ENCODE measurements at places on chromosomes 2 and 18. TPM values are rescaled to one million over a fixed set of nuclear protein-coding genes. Genes with fewer than 3 reads are reported as not detected.

- DNase-seq, result no peak
Measured at GRCh38 chr2:152440049-152440448, 105.1 kb downstream of the FMNL2 start.

DNA sequence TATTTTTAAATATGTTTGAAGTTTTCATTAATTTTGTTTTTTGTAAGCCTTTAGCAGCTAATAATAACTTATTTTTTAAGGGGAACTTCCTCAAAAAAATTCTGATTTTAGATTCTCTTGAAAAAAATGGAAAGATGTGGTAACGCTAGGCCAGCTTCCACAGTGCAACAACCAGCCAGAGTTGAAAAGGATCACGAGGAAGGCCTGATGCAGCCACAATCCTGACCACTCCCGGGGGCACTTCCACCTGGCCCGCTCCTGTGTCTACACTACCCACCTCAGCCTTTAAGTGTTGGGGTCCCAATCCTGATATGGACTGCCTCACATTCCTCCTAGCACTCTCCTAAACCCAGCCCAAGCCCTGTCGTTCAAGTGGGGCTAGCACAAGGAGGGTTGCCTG, 101.1 kb downstream of the TMEM17 start:
- DNase-seq, result no peak

The IL1R2 gene
- total RNA-seq, result 62.4 TPM

The PRKAG3 gene
- total RNA-seq, result 0.32 TPM

DNA sequence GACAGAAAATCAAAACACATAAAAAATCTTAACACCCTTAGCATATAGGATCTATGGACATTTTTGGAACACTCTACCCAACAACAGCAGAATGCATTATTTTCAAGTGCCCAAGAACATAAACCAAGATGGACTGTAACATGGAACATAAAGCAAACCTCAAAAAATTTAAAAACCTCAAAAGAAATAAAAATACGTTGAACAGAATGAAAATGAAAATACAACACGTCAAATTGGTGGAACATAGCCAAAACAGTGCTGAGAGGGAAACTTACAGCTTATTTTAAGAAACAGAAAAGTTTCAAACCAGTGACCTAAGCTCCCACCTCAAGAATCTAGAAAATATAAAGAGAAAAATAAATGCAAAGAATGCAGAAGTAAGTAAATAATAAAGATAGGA, 58.3 kb upstream of the BCL2L11 start:
- no peak for DNase-seq

The FLACC1 gene
- 0.42 TPM for total RNA-seq

- no peak for DNase-seq
Measured at GRCh38 chr18:14781671-14782070, 33.7 kb downstream of the ANKRD30B start.

- DNase-seq, result no peak
Measured at GRCh38 chr2:204108330-204108751, 171.8 kb downstream of the ICOS start.

DNA sequence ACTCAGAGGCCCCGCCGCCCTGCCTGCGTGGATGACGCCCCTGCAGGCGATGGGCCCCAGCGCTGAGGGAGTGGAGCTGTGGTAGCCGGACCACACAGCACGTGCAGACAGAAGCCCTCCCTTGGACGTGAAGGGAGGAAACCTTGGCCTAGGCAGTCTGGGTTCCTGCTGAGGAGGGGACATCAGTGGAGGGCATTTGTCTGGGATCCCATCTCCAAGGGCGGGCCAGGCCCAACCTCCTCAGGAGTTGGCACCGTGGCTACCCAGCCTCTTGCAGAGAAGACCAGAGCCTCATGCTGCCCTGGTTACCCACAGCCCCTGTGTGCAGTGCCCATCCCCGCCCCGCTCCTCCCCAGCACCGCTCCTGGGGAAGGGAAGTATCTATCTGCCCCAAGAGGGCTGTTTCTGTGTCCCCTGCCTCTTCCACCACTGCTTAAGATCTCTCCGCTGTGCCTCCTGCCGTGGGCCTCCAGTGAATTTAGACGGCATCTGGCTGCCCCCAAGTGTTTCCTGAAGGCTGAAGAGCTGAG, 241.8 kb downstream of the KLHL29 start:
- DNase-seq, result no peak

The CD226 gene
- 0.13 TPM for total RNA-seq

DNA sequence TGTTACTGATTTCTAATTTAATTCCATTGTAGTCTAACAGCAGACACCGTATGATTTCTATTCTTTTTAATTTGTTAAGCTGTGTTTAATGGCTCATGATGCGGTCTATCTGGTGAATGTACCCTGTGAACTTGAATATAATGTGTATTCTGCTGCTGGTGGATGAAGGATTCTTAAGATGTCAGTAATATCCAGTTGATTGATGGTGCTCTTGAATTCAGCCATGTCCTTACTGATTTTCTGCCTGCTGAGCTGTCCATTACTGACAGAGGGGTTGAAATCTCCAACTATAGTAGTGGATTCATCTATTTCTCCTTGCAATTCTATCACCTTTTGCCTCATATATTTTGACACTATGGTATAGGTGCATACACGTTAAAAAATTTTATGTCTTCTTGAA, 373.3 kb upstream of the RAB12 start:
- DNase-seq, result no peak

The BMP10 gene
- not detected for total RNA-seq

The PLEK gene
- total RNA-seq, result 2.9 TPM

DNA sequence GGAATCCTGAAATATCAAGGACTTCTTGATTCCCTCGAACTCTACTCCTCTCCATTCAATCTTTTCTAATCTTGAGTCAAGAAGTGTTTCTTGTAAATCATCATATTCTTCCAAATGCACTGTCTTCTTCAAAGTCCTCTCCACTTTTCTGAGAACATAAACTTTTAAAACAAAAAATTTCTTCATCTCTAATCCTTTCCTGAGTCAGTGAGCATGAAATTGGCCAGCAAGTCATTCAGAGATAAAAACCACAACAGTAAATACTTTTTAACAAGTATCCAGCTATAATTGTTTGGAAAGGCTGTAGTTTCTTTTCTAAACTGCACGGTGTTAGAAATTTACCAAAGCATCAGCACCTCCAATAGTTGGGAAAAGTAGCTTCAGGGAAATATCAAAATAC, 312.6 kb upstream of the GALNT5 start:
- DNase-seq, result no peak

DNA sequence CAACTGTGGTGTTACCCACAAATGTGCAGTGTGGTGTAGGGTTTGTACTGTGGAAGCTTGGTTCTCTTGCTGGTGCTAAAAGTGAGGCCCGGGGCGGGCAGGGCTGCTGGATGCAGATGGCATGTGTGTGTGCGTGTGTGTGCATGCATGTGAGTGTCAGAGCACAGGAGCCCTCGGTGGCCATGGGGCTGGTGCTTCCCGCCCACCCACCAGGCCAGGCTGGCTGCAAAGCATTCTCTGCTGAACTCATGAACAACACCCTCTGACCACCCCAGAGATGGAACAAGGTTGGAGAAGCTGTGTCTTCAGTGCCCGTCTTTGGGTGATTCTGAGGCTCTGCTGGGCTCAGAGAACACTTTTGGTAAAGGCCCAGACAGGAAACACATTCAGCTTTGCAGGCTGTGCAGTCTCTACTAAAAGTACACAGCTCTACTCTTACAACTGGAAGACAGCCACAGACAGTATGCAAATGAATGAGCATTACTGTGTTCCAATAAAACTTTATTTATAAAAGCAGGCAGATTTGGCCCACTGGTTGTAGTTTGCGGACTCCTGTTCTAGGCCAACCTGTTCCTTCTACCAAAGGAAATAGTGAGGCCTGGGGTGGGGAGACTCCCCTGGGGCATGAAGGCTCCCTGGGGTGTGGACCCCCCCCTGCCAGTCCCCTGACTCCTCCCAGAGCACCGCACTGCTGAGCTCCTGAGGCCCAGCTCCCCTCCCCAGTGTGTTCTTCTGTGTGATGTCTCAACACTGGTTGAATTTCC, 225.3 kb upstream of the HDAC4 start:
- no peak for DNase-seq

- DNase-seq, result no peak
Measured at GRCh38 chr2:30113617-30114293, 33.1 kb upstream of the YPEL5 start.

- DNase-seq, result no peak
Measured at GRCh38 chr2:33321236-33321771, 155.1 kb upstream of the RASGRP3 start.

GRCh38 chr2:177153805-177154204, 58.8 kb upstream of the HNRNPA3 start:
- no peak for DNase-seq

All from lower leg skin (tissue), 4 donors.